ENCODE measurements at places on chromosomes 3 and 15.

DNA sequence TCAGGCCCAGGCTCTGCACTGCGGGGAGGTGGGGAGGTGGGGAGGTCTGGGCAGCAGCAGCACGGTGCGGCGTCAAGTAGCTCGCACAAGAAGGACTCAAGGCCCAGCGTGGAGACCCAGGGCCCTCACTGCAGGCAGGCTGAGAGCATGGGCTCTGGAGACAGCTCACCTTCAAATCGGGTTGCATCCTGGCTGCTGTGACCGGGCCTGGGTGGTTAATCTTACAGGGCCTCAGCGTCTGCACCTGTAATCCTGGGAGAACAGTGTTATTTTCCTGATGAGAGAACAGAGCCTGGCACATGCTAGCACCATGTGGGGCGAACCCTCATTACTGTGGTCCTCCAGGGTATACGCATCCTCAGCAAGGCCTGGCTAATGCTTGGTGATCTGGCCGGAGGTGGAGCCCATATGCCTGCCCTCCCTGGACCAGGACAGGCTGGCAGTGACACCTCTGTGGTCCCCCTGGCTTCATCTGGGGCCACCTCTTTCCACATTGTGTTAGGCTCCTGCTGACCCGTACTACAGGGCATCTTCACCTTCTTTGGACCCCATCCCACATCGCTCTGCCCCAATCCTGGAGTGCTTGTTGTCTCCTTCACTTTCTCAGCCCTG lies 55.5 kb downstream of the RGMA start:
- peak; percentile 33 for DNase-seq

- DNase-seq, result no peak
These were observed 67.2 kb downstream of the LIPC start for GRCh38 chr15:58498821-58499580.

GRCh38 chr3:126442094-126442855 lies 33.4 kb downstream of the ZXDC start:
- no peak for DNase-seq

DNA sequence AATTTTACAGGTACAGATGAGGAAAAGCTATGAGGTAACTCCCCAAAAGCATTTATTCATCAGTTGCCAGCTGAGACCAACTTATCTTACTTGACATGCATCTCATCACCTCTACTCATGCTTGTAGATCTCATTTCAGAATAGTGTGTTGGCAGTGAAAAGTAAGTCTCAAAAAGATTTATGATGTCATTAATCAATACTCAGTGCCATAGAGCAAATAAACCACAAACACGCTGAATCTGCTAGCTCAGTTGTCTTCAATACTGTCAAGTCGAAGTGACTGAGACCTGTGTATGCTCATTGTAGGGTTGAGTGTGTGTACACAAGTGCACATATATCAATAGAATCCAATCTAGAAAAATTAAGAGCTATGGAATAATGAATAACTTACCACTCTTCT lies 413.5 kb downstream of the CNTN3 start:
- DNase-seq, result no peak

- DNase-seq, result no peak
These were observed 20.9 kb upstream of the CEMIP start for GRCh38 chr15:80758130-80758745.

GRCh38 chr3:157409516-157409915 lies 27.1 kb upstream of the PTX3 start:
- no peak for DNase-seq

DNA sequence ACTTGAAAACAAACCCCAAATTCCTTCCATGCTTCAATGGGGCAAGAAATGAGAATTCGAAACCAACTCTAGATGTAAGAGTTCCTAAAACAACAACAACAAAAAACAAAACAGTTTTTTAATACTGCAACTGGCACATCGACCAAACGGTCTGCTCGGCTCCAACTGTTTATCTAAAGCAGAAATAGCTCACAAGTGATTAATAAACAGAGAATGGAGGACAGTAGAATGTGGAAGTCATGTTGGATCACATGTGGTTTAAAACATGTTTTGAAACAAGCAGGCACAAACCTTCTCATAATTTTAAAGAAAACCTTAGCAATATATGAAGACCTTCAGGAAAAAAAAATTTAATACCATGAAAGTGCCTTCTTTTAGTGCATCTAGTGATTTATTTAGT lies 55.1 kb downstream of the SETMAR start:
- no peak for DNase-seq

- no peak for DNase-seq
These were observed 44.0 kb downstream of the IDH2 start for GRCh38 chr15:90058308-90058707.

- no peak for DNase-seq
These were observed 71.3 kb downstream of the NUP210 start for GRCh38 chr3:13348661-13349396.

- no peak for DNase-seq
These were observed 205.0 kb downstream of the OSBPL10 start for GRCh38 chr3:31776016-31776415.

GRCh38 chr15:66780172-66780972 lies 78.3 kb downstream of the SMAD6 start:
- no peak for DNase-seq
